ENCODE measurements at places on chromosomes 1 and 21. TPM values are rescaled to one million over a fixed set of nuclear protein-coding genes. Genes with fewer than 3 reads are reported as not detected.

The PYHIN1 gene
- 11.5 TPM for total RNA-seq

GRCh38 chr21:44089001-44089911, 17.9 kb upstream of the PWP2 start:
- H3K27ac ChIP-seq: peak overlapping the region; percentile 95
- peak overlapping the region; percentile 62 for H3K4me3 ChIP-seq
- peak; percentile 76 for DNase-seq
- H3K27me3 ChIP-seq: no peaks in the 10 kb centered on the region

DNA sequence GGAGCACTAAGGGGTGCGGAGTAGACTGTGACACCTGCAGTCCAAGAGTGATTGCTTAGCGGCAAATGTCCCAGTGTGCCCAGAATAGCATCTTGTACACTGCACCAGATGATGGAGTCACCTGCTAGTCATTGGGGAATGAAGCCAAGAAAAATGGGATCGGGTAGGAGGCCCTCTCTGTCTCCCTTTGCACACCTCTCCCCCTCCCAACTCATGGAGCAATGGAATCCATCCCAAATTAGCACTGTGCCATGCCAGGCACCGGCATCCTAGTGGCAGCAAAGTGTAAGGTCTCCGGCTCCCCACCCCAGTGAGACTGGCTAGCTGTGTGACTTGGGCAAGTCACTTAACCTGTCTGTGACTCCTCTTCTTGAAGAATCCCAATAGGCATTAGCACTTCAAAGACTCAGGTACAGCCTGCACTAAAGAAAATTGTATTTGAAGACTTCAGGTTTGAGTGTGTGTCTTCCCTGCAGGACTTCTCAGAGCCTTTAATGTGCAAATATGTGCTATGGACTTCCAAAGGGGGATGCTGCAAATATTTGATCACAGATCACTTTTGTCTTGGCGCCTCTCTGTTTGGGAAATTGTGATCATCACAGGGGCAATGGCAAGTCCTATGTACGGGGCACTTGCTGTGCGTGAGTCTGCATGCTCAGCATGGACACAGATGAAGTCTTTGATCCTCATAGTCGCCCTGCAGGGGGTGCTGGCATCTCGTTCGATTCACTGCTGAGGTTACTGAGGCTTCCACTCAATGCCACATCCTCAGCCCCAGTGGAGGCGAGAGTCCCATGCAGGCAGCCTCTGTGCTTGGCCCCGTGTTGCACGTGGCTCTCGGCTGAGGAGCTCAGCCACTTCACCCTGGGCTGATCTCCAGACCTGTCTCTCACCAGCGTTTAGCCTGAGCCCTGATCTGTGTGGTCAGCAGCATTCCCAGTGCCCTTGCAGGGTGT, 272.9 kb upstream of the C1orf174 start:
- DNase-seq: peak; percentile 81
- no peak overlapping the region for H3K27ac ChIP-seq
- H3K4me1 ChIP-seq: peaks cover 16% of the 10 kb centered on the region
- no peaks in the 10 kb centered on the region for H3K36me3 ChIP-seq
- H3K27me3 ChIP-seq: no peaks in the 10 kb centered on the region

- H3K36me3 ChIP-seq: no peaks in the 10 kb centered on the region
- H3K4me3 ChIP-seq: no peak overlapping the region
- H3K27ac ChIP-seq: no peak overlapping the region
- no peaks in the 10 kb centered on the region for H3K27me3 ChIP-seq
- H3K4me1 ChIP-seq: no peaks in the 10 kb centered on the region
Measured at GRCh38 chr1:80064524-80064923, 1058.0 kb upstream of the ADGRL4 start.

The ANKRD34A gene
- 2.4 TPM for total RNA-seq

Data from activated CD8-positive, alpha-beta T cell treated with anti-CD3 and anti-CD28 coated beads, Interleukin-2, amount 10 ng/mL, durations not matched to agents 7 days and 5 days (primary cell).